ENCODE measurements at places on chromosomes 13 and 19. TPM values are rescaled to one million over a fixed set of nuclear protein-coding genes. Genes with fewer than 3 reads are reported as not detected.

Gene MTMR6
- 6.2 TPM for total RNA-seq

Gene KCNC3
- total RNA-seq, result 0.27 TPM

DNA sequence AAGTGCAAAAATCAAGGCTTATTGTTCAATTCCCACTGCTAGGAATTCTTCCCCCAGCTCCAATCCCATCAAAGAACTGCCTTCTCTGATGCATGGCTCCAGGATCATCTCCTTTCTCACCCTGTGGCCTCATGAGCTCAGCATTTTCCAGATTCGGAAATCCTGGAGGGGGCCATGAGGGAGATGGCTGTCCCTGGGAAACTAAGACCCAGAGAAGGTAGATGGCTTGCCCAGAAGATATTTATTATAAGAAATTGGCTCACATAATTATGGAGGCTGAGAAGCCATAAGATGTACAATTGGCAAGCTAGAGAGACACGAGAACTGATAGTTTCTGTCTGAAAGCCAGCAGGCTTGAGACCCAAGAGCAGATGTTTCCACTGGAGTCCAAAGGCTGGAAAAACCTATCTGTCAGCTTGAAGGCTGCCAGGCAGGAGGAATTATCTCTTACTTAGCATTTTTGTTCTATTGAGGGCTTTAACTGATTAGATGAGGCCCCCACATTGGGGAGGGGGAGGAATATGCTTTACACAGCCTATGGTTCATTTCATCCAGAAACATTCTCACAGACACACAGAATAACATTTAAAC lies 58.6 kb downstream of the GADD45B start:
- DNase-seq, result no peak

GRCh38 chr13:51746802-51747201 lies 57.2 kb downstream of the DHRS12 start:
- no peak for DNase-seq
